ENCODE measurements at places on chromosomes 3 and 15.

DNA sequence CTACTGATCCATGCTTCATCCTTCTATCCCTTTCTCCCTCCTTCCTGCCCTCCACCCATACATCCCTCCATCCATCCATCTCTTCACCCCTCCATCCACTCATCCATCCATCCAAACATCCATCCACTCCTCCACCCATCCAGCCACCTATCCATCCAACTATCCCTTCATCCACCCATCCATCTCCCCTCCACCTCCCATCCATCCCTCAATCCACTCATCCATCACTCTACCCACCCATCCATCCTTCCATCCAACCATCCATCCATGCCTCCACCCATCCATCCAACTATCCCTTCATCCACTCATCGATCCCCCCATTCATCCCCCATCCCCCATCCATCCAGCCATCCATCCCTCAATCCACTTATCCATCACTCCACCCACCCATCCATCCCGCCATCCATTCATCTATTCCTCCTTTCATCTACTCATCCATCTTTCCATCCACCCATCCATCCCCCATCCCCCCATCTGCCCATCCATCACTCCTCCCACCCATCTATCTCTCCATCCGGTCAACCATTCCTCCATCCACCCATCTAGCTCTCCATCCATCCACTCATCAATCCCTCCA is 132.4 kb upstream of the IQSEC1 start:
- DNase-seq: no peak

GRCh38 chr3:172751175-172751704 is 714 bp downstream of the ECT2 start:
- no peak for DNase-seq

- no peak for DNase-seq
Measured at GRCh38 chr3:113625834-113626233, 70.6 kb downstream of the USF3 start.

- no peak for DNase-seq
Measured at GRCh38 chr15:100060276-100060926, 281.4 kb downstream of the ADAMTS17 start.

DNA sequence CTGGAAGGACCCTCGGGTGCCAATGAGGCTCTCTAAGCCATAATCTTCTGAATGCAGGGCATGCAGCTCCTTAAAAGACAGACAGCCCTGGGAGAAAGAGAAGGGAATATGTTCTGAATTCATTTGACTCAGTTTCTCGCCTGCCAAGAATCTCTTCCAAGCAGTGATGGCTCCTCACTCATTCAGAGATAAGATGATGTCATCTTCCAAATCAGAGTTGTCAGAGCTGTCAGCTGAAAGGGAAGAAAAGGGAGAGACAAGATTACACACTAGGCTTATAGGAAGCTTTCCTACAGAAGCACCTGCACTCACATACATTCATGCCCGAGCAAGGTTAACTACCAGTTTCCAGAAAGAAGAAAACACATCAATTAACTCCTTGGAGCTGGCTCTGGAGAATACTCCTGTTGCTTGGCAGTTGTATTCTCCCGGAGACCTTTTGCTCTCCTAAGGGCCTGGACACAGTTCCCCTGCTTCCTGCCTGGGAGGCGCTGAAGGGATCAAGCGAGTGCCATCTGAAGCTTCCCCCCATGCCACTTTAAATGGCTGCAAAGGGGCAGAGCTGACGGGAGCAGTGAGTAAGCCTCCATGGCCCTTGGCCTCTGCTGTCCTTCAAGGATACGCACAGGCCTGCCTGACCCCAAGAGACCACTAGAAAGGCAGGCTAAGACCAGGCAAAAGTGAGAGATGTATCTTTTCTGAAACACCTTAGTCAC is 7.7 kb downstream of the RBM15B start:
- DNase-seq: no peak

GRCh38 chr3:139463466-139463865 is 12.8 kb downstream of the RBP2 start:
- no peak for DNase-seq

- no peak for DNase-seq
Measured at GRCh38 chr15:98113327-98113726, 152.8 kb downstream of the ARRDC4 start.

- DNase-seq: no peak
Measured at GRCh38 chr3:32237670-32238452, 619 bp upstream of the CMTM8 start.

DNA sequence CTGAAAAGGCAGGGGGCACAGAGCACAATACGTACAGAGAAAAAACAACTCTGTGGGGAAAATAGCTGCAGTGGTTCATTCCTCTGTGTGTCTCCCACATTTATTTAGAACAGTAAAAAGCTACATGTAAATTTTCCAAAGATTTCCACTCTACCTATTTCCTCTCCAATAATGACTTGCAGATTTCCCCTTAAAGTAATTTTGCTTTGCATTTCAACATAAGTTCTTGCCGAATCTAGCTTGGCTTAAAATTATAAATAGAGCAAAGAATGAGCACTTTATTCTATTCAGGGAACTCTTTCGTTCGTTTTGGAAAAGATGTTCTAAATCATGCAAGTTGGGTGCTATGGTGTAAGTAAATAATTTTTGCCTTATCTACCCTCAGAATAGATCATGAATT is 58.2 kb upstream of the NR2E3 start:
- no peak for DNase-seq

DNA sequence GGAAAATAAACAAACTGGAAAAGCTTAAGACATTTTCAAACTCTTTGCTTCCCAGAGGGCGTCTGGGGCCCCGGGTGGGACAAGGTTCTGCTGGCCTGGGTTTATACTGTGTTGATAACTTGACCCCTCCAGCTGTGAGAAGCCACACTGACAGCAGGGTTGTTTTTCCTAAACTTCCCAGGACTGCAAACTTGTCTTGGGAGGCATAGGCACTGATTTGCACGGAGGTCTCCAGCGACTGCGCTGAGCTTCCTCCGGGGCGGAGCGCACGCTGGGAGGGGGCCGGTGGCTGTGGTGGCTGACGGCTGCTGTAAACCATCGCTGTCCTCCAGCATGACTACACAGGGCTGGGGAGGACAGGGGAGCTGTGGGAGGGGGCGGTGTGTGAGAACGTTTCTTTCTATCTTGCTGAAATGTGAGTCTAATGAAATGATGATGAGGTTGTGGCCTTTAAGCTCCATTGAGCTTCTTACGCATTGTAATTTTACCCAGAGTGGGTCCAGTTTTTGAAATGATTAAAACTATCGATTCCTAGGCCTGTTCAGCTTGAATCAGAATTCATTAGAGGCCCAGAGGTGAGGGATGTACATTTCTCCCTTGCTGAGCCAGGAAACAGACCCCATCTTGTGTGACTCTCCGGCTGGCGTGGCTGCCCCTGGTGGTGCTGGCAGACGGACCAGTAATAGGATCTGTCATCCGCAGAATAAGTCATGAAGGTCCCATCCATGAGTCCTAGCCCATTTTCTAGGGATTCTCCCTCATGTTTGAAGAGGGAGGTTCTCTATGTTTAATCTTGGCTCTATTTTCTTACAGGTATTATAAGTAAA is 40.5 kb upstream of the VPS8 start:
- no peak for DNase-seq

DNA sequence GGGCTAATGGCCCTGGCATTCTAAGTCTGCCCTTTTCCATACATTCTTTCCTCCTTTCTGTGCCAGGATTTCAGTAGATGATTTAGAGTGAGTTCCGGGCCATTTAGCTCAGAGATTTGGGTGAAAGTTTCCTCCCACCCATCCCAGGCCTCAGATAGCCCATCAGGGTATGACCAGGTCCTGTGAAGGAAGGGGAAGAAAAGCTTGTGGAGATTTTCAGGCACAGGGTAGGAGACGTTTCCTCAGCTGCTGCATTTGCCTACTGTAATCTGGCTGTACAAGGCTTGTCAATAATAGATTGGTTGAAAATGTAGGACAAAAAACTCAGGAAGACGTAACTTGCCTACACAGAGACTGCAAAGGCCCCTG is 63.2 kb upstream of the BCL6 start:
- DNase-seq: no peak

DNA sequence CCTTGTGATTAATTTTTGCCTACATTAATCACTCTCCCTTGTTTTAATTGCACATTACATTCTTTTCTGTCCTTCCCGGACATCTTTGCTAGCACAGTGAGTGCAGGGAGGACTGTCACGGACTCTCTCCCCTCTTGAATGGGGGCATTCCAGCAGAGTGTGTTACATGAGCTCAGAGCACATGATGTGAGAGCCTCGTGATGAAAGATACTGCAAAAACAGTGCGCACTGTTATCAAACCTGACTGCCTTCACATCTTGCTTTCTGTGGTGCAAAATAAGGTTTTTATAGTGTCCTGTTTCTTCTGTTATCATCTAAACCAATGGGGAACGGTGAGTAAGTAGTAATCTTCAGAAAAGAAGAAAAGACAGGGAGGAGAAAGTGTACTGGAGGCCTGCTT is 167.5 kb downstream of the PGPEP1L start:
- DNase-seq: no peak

DNA sequence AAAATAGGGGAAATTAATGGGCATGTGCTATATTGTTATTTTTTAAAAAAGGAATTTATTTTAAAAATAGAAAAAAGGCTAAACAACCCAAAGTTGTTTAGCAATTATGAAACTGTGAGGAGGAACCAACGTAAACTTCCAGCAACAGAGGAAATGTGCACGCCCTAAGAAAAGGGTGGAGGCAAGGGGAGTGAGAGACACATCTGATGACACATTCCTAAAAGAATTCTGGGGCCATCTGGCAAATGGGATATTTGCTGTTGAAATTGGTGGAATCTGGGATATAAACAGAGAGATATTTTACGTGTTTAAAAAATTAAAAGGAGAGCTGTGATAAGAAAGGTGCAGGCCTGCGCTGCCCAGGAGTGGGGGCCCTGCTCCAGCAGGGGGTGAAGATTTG is 50.8 kb upstream of the MUC13 start:
- no peak for DNase-seq

DNA sequence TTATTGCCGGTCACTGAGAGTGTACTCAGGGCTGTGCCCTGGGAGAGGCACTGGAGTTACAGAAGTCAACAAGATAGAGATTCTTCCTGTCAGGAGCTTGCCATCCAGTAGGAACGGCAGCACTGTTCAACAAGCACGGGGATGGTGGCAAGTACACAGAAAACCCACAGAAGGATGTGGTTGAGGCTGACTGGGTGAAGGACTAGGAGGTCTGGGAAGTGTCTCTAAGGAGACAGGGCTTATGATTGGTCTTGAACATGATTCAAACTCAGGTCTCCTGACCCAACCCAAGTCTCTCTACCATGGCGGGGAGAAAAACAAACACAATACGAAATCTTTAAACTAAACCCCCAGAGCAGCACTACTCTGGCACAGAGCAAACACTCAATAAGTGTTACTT is 37.6 kb downstream of the ERICH6 start:
- no peak for DNase-seq

DNA sequence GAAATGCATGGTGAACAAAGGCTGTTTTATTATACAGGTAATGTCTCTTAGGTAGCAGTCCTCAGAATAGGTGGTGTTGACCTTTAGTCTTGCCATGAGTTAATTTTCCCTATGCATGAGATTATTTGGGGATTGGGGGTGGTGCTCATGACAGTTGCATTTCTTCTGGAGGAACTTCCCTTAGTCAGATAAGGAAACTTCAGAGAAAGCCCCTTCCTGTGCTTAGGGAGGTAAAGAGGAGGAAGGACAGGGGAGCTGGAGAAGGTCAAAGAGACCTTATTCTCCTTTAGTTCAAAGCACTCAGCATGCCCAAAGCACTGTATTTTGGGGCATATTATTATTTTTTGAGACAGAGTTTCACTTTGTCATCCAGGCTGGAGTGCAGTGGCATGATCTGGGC is 47.7 kb downstream of the ZBTB11 start:
- no peak for DNase-seq

DNA sequence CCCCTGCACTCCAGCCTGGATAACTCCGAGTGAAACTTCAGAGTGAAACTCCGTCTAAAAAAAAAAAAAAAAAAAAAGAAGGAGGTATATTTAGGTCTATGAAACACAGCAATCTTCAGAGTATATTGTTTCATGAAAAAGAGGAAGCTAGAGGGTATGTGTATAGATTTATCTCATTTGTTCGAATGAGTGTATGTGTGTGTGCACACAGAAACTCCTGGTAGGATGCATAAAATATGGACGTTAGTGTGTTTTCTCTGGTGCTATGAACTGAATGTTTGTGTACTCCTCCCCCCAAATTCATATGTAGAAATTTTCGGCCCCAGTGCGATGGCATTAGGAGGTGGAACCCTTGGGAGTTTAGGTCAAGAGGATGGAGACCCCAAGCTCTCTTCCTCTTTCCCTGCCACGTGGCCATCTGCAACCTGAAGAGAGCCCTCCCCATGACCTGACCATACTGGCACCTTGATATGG is 98.6 kb upstream of the KLF13 start:
- no peak for DNase-seq

DNA sequence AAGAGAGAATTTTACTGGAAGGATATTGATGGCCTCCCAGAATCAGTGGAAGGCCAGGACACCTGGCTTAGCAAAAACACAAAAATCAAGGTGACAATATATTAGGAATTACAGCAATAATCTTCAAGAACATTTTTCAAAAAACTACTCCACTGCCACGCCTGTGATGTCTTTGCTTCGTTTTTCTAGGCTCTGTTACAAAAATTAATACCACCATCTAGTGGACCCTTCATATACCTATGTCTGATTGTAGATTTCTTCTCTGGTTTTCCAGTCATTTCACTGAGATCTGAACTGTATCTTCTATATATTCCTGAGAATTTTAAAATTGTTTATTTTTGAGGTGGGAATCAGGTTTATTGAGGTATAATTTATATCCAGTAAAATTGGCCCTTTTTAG is 5.6 kb upstream of the SLC33A1 start:
- DNase-seq: no peak

DNA sequence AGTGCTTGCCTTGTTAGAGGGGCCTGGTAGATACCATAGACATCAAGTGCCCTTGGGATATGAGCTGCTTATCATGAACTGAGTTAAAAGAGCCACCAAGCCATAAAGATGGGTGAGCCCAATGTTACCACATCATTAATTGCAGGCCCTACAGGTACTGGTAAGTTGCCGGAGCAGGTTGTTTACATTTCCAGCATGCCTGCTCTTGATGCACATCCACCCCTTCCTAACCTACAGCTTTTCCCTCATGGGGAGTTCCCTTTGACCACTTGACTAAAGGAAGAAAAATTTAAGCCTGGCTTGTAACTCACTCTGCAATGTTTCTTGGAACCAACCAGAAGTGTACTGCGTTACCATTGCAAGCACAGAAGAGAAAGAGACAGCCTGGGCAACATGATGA is 24.7 kb upstream of the ULK4 start:
- no peak for DNase-seq

Measured in activated CD4-positive, alpha-beta T cell treated with anti-CD3 and anti-CD28 coated beads for 4 hours (primary cell).